AG09319 (cell line): ENCODE measurements at places on chromosomes 6 and 20.
A peak's percentile ranks its signal among the peaks of the same experiment; 100 is the strongest.

DNA sequence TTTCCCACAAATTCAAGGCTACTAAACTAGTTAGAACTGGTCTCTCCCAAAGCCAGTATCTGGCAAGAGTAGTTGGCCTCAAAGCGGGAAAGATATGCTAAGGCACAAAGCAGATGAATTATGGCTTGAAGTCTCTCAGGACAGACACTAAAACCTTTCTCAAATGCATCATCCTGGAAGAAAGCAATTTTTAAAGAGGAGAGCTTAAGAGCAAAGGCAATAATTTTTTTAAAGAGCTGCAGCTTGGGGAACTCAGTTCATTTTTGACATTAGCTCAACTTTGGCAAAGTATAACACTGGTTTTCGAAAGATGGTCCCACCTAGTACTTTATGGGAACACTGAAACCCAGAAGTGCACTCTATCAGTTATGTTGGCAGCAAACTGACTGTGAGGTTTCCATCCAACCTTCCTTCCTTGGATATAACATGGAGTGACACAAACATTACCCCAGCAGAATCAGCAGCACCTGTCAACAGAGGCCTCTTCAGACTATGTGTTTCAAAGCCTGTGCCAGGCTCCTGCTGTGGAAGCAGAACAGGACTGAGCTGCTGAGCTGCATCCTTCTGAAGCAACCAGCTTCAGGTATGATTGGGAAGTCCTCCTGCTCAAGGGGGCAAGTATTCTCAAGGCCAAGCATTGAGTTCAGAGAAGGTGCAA is 852.3 kb upstream of the HS3ST5 start:
- no peak for DNase-seq

GRCh38 chr6:137246791-137247202 is 27.6 kb upstream of the IFNGR1 start:
- DNase-seq, result no peak

DNA sequence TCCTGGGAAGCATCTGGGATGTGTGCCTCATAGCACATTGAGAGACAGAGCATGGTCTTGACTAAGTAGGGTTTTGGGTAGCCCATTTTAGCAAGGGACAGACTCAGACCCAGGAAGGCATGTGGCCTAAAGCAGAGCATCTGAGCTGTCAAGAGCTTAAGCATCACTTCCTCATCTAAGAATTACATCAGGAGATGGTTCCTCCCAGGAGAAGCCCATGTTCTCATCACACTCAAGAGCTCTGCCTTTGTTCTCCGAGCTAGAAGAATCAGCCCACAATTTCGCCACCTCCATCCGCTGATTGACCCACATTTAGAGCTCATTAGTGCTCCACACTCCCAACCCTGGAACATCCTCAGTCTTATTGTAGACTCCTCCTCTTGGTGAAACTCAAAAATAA is 68.3 kb downstream of the NPEPL1 start:
- DNase-seq, result no peak

- no peak for DNase-seq
These were observed 8.7 kb downstream of the UBR2 start for GRCh38 chr6:42572523-42572922.

GRCh38 chr6:149053848-149054558 is 263.5 kb upstream of the TAB2 start:
- DNase-seq, result no peak

- DNase-seq, result peak; percentile 31
These were observed 2.1 kb upstream of the RBM38 start for GRCh38 chr20:57388953-57389694.

DNA sequence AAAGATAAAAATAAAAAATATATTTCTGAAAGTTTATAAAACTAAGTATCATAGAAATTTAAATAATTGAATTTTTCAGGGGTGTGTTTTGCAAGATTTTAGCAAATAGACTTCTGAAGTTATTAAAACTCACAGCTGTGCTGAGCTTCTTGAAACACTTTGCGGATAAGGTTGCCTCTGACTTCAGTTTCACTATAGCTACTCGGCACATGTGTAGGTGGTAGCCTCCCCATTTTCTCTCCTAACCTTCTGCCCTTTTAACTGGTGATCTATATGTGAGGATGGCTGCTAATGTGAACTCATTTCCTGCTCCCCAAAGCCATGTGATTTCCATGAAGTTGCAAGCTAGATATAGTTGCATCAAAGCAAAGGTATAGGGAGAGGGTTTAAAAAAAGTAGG is 129.3 kb upstream of the STMND1 start:
- DNase-seq, result no peak
